A549 (cell line): ENCODE measurements at places on chromosomes 5 and 9. TPM values are rescaled to one million over a fixed set of nuclear protein-coding genes. Genes with fewer than 3 reads are reported as not detected.

TMEM215 gene
- 0.03 TPM in 2 of 3 replicates, not detected in the other for polyA plus RNA-seq

DNA sequence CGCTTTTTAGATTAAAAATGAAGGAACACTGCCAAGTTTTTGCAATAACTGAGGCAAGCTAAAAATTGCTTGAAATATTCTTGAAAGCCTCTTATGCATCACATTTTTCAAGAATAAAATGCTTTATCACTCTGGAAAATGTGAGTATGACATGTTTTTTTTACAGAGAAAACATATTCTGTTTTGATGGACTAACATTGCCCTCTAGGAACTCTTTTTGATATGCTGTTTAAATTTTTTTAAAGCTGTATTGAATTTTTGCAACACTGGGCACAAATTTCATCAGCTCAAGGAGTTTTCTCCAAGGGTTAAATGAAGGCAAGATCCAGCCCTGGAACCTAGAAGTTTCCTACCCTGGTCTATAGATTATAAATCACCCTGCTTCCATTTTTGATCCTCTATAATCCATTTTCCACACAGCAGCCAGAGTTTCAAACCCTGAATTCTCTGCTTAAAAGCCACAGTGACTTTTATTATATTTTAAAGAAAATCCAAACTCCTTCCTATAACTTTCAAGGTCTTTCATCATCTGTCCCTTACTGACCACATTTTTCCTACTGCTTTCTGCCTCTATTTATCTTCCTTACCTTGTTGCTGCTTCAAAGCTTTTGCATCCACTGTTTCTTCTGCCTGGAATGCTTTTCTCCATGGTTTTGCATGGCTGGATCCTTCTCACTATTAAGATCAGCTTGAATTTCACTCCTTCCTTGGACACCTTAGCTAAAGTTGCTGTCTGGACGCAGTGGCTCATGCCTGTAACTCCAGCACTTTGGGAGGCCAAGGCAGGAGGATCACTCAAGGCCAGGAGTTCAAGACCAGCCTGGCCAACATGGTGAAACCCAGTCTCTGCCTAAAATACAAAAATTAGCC is 60.9 kb downstream of the IL31RA start:
- DNase-seq: no peak

DNA sequence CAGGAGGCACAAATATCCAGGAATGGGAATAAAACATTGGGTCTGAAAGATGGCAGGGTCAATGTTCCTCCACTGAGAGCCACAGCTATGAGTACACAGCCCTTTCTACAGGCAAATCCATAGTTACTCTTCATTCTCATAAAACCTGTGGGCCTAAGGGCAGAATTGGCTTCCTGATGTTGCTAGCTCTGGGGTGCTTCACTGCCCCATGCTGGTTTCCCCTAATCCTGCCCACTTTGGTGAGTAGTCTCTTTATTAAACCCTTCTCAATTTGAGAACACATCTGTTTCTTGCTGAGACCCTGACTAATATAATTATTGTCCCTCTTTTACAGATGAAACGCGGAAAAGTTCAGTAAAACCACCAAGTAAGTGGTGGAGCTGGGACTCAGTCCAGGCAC is 66.3 kb upstream of the RAI14 start:
- DNase-seq: no peak

DNA sequence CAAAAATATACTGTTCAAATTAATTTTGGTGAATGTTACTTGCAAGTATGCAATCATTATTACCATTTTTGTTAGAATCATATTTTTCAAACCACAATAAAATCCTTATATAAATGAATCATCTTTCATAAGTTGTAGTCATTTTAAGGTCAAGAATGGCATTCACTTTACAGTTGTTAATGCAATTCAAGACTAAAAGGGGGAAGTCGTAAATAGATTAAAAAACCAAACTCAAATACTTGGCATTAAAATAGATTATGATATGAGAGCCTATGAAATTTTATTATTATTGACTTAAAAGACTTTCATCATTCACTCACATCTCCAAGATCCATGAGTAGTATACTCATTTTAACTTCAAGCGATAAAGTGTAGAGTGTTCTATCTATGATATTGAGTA is 11.6 kb downstream of the CDH9 start:
- no peak for DNase-seq

- no peak for DNase-seq
Observed at GRCh38 chr5:172090976-172091547, 84.6 kb upstream of the FBXW11 start.

DNA sequence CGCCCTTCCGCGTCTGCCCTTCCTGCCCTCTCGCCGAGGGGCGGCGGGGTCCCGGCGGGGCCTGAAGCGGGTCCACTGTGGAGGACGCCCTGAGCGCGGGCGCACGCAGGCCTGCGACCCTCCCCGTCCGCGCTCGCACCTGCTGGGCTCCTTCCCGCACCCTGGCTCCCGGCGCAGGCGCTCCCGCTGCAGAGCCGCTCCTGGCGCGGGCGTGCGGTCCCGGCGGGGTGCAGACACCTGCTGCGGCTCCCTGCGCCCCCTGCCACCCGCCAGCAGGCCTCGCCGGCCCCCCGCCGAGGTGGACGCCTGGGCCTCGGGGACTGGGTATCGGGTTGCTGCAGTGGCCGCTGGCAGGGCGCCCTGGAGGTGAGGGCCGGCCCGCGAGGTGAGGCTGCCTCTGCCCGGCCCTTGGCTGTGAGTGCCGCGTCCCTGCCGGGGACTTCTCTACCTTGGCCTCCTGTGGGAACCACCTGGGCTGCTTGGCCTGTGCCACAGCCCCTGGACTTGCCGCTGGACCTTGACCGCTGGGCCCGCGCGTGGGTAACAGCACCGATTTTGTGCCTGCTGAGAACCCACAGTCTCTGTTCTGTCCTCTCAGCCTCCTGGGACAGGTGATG is 627 bp downstream of the ARRDC1 start:
- no peak for DNase-seq

DNA sequence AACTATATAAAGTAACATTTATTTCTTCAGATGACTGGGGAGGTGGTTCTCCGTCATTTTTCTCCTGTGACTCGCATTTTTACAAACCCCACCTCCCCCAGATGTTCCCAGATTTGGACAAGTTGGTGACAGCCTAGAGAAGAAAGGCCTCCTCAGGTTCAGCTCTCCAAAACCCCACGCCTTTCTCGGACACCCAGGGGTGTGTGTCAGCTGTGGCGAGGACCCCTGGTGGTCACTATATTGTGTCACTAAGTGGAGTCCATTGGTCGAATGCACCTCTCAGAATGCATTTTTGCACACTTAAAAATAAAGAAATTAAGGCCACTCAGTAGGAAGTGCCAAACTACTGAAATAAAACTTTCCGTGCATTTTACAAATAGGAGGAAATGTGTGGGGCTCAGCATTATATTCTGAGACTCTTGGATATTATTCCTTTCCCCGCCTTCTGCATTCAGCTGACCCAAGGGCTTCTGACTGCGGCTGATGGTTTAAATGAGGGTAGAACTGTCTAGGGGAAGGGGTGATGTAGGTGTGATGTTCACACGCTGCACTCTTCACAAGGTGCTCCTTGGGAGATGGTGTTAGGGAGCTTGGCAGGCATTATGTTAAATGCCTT is 47.6 kb downstream of the ACO1 start:
- DNase-seq: peak; percentile 17

EXD3 gene
- 4.0 to 5.4 TPM (median 4.5 TPM) in 3 replicates for polyA plus RNA-seq

DNA sequence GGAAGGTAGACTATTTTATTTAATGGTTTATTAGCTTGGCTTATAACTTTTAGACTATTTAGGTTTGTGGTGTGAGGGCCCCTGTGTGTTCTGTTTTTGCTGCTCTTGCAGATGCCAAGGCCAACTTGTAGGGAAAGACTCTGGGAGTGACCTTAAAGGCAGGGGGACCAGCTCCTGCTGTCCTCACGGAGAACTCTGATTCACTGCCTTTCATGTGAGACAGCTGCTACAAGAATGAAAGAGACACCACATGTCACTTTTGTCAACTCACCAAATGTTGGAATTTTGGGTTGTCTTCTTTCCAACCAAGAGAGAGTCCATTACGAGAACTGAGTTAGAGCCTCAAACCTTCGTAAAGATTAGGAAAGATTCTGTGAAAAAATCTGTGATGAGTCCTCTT is 258.3 kb upstream of the ADAMTSL1 start:
- DNase-seq: no peak

- no peak for DNase-seq
Observed at GRCh38 chr5:72134226-72134899, 27.1 kb downstream of the MAP1B start.

SPATA31D4 gene
- polyA plus RNA-seq: not detected in 3 replicates

DNA sequence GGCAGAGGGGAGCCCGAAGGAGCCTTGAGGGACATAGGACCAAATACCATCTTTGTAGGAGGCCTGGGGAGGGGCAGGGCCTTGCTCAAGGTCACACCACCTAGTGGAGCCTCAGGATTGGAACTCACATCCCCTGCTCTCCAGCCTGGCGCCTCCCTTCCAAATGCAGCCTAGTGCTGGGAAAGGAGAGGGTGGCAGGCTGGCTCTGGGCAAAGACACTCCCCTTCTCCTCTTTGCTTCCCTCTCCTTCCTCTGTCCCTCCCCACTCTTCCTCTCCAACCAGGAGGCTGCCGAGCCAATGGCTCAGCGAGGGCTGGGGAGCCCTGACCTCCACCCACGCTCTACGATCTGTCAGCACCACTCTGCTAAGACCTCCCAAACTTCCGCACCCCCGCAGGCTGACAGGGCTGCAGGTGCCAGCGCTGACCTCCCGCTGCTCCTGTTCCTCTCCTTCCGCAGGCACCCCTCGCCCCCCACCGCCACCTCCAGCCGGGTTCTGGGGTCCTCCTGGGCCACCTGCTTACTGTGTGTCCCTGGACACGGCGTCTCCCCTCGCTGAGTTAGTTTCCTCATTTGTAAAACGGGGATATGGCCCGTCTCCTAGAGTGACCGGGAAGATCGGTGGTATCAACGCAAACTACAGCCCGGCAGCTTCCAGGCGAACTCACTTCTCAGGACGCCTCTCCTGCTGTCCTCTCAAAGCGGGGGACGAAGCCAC is 52.9 kb downstream of the C9orf50 start:
- peak; percentile 64 for DNase-seq

- no peak for DNase-seq
Observed at GRCh38 chr5:35785601-35786085, 71.0 kb upstream of the IL7R start.
